ENCODE measurements at places on chromosomes 13 and 19. TPM values are rescaled to one million over a fixed set of nuclear protein-coding genes. Genes with fewer than 3 reads are reported as not detected.

DNA sequence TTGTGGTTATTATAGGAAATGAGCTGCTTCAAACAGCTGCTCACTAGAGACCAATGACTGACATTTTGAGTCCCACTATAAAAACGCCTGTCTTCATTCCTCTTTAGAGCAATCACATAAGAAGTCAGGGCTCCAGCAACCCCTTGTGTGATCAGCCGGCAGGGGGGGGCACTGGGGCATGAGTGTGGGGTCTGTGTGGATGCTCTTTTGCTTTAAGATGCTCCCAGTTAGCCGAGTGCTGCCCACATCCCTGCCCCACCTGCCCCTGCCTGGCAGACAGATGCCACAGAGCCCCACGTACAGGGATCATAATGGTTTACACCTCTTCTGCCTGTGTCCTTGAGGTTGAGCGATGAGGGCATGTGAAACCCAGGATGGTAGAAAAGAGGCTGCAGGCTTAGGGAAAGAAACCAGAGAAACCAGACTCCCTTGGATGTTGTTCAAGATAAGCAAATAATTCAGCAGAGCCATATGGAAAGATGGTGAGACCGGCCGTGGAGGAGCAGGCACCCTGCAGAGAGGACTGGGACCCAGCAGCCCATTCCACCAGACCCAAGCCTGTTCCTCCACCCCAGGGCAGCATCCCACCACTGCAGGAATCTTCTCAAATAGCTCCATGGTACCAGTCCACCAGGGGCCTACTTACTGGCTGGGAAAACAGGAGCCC, 55.4 kb downstream of the CHST8 start:
- no peaks in the 10 kb centered on the region for H3K36me3 ChIP-seq
- H3K4me3 ChIP-seq: no peak overlapping the region
- H3K27me3 ChIP-seq: no peaks in the 10 kb centered on the region
- H3K27ac ChIP-seq: no peak overlapping the region
- DNase-seq: no peak

DNA sequence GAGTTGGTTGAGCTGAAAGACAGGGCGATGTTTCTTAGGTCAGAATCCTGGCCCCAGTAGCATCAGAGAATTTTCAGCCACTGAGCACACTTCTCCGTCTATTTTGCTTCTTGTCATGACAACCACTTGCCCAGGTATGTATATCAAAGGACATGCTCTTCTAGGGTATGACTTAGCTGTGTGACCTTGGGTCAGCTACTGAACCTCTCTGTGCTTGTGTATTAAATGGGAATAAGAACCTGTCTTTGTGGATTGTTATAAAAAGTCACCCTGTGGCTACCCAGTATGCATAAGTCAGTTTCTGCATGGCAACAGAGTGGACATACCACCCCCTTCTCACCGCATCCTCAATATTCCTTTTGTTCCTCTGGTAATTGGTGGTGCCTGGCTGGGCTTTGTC, 26.1 kb downstream of the MBD3L1 start:
- H3K27ac ChIP-seq: no peak overlapping the region
- H3K36me3 ChIP-seq: no peaks in the 10 kb centered on the region
- H3K4me1 ChIP-seq: no peaks in the 10 kb centered on the region
- H3K4me3 ChIP-seq: no peak overlapping the region

DNA sequence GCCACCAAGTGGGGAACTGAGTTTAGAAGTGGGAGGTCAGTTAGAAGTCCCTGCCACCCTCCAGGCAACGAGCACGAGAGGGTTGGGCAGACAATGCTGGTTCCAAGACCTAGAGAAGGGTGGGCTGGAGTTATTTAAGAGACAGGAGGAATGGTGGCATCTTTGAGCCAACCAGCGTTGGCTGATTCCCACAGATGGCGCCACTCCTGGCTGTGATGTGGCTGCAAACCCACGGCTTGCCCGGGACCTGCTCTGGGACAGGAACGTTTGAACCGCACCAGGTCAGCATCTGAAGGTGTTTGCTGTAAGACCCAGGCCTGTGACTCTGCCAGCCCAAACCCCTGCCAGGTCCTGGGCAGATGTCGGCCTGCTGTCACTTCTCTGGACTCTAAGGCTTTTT, 42.8 kb downstream of the BICRA start:
- no peaks in the 10 kb centered on the region for H3K36me3 ChIP-seq
- H3K27me3 ChIP-seq: no peaks in the 10 kb centered on the region
- no peaks in the 10 kb centered on the region for H3K4me1 ChIP-seq
- DNase-seq: no peak
- H3K4me3 ChIP-seq: no peak overlapping the region
- no peak overlapping the region for H3K27ac ChIP-seq

- DNase-seq: no peak
- no peak overlapping the region for H3K27ac ChIP-seq
- H3K4me1 ChIP-seq: no peaks in the 10 kb centered on the region
- H3K27me3 ChIP-seq: no peaks in the 10 kb centered on the region
Measured at GRCh38 chr13:61350341-61350740, 65.3 kb downstream of the PCDH20 start.

GRCh38 chr13:30895773-30896172, 10.3 kb upstream of the MEDAG start:
- peaks cover 38% of the 10 kb centered on the region for H3K4me1 ChIP-seq
- peak overlapping the region; percentile 5 for H3K4me3 ChIP-seq
- DNase-seq: peak; percentile 64
- H3K36me3 ChIP-seq: no peaks in the 10 kb centered on the region
- no peaks in the 10 kb centered on the region for H3K27me3 ChIP-seq
- H3K27ac ChIP-seq: peak overlapping the region; percentile 94

DNA sequence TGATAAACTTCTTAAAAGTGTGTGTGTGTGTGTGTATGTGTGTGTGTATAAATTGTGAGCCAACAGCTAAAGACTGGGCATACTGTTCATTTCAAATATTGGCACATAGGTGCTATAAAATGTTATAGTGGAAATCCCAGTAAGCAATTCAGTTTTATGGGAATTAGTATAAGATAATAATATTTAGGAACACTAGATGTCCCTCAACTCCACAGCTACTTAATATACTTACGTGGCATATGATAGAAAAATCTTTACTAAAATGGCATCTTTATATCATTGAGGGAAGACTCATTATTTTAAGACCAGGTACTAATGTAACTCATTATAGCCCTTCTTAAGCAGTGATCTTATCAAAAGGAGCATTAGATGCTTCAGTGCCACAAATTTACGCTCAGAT, 266.2 kb downstream of the MAB21L1 start:
- H3K4me1 ChIP-seq: no peaks in the 10 kb centered on the region
- no peak for DNase-seq
- H3K27ac ChIP-seq: no peak overlapping the region
- no peaks in the 10 kb centered on the region for H3K27me3 ChIP-seq
- no peaks in the 10 kb centered on the region for H3K36me3 ChIP-seq

- no peak overlapping the region for H3K4me3 ChIP-seq
- H3K27me3 ChIP-seq: no peaks in the 10 kb centered on the region
- H3K36me3 ChIP-seq: no peaks in the 10 kb centered on the region
- peaks cover 25% of the 10 kb centered on the region for H3K4me1 ChIP-seq
Measured at GRCh38 chr13:32045537-32045936, 14.0 kb downstream of the FRY start.

GRCh38 chr13:40208517-40208916, 457.9 kb downstream of the FOXO1 start:
- no peaks in the 10 kb centered on the region for H3K36me3 ChIP-seq
- no peak for DNase-seq
- H3K4me3 ChIP-seq: no peak overlapping the region
- no peak overlapping the region for H3K27ac ChIP-seq
- no peaks in the 10 kb centered on the region for H3K27me3 ChIP-seq
- H3K4me1 ChIP-seq: peaks cover 3% of the 10 kb centered on the region

GRCh38 chr13:100597253-100597652, 8.7 kb upstream of the GGACT start:
- no peak overlapping the region for H3K27ac ChIP-seq
- H3K4me3 ChIP-seq: no peak overlapping the region
- no peaks in the 10 kb centered on the region for H3K27me3 ChIP-seq
- DNase-seq: no peak
- H3K36me3 ChIP-seq: no peaks in the 10 kb centered on the region

DNA sequence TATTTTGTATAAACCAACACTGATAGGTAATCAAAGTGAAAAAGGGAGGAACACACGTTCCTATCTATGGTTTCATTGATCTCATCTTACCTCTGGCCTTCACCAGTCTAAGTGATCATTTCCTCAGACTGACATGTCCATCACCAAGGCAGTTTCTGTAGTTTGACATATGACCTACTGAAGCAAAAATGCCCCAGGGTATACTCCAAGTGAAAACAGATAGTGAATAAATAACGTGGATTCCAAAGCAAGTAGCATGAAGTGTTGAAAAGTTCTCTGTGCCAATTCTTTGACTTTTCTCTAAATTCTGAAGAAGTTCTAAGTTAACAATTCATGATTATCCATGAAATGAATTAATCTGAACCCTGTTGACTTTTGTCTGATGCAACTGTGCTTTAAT, 334.2 kb upstream of the SGCG start:
- no peak for DNase-seq
- H3K4me3 ChIP-seq: no peak overlapping the region
- H3K27ac ChIP-seq: no peak overlapping the region
- H3K4me1 ChIP-seq: no peaks in the 10 kb centered on the region

- peak overlapping the region; percentile 83 for H3K27ac ChIP-seq
- H3K27me3 ChIP-seq: no peaks in the 10 kb centered on the region
- peak overlapping the region; percentile 82 for H3K4me3 ChIP-seq
- DNase-seq: no peak
- peaks cover 43% of the 10 kb centered on the region for H3K4me1 ChIP-seq
Measured at GRCh38 chr19:43595605-43595998, 332 bp downstream of the IRGQ start.

DNA sequence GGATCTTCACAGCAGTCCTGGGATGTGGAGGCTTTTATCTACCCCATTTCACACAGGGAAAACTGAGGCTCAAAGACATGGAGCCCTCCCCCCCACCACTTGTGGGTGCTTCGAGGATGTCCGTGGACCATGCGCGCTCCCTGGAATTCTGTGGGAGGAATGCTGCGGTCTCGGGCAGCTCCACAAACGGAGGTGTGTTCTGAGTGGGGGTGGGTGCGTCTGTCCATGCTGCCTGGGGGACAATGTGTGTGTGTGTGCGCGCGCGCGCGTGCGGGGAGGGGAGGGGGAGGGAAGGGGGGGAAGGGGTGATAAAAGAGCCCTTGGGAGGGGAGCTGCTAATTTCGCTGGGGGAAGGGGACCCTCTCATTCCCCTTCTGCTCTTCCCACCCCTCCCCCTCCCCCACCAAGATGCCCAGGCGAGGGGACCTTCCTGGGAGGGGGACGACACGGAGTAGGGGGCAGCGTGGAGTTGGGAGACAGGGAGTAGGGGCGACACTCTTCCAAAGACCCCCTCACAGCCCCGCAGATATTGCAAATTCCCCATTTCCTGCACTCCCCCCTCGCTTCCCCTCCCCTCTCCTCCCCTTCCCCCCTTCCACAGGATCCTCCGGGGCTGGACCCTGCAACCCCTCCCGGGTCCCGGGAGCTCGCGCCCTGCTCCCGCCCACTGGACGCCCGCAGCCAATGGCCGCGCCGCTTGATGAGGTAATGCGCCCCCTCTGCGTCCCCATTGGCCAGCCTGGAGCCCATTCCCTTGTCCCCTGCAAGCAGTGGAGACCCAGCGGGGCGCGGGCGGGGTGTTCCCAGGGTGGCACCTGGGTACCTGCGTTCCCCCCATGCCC, 18.9 kb upstream of the ZNRF4 start:
- H3K36me3 ChIP-seq: no peaks in the 10 kb centered on the region
- H3K4me3 ChIP-seq: no peak overlapping the region
- no peak overlapping the region for H3K27ac ChIP-seq
- no peaks in the 10 kb centered on the region for H3K4me1 ChIP-seq
- H3K27me3 ChIP-seq: peaks cover 3% of the 10 kb centered on the region

DNA sequence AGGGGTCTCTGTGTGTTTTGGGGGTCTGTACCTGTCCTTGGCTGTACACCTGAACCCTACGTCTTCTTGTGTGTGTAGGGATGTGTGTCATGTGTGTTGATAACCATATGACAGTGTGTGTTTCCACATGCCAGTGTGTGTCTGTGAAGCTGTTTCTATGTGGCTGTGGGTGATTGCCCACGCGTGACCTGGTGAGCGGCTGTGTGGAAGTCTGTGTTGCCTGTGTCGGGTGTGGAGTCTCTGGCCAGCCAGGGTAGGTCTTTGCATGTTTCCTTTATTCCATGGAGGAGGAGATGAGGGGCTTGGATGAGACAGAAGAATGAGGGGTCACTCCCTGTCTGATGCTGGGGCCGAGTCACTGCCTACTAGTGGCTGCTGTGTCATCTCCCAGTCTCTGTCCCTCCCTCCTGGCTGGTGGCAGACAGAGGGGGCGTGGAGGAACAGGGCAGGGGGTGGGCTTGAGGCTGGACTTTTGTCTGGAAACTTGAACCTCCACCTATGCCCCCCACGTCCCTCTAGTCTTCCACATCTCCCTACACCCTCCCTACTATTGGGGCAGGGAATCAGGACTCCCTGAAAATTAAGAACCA, 2.8 kb upstream of the FOSB start:
- no peak overlapping the region for H3K27ac ChIP-seq
- H3K4me3 ChIP-seq: no peak overlapping the region
- peaks cover 17% of the 10 kb centered on the region for H3K4me1 ChIP-seq
- no peaks in the 10 kb centered on the region for H3K36me3 ChIP-seq

DNA sequence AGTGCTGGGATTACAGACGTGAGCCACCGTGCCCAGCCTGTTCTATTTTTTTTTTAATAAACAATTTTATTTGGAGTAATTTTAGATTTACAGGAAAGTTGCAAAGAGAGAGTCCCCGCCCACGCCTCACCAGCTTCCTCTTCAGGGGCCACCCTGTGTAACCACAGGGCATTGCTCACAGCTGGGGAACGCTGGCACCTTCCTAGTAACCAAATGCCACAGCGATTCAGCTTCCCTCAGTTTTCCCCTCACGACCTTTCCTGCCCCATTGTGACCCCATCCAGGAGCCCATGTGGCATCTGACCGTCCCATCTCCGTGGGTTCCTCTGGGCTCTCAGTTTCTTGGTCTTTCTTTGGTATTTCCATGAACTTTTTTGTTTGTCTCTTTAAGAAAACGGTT, 83.9 kb downstream of the GNG7 start:
- peaks cover 5% of the 10 kb centered on the region for H3K4me1 ChIP-seq
- H3K36me3 ChIP-seq: no peaks in the 10 kb centered on the region
- H3K4me3 ChIP-seq: no peak overlapping the region
- no peaks in the 10 kb centered on the region for H3K27me3 ChIP-seq
- H3K27ac ChIP-seq: no peak overlapping the region

- H3K36me3 ChIP-seq: no peaks in the 10 kb centered on the region
- H3K27ac ChIP-seq: no peak overlapping the region
- no peak overlapping the region for H3K4me3 ChIP-seq
- no peaks in the 10 kb centered on the region for H3K27me3 ChIP-seq
- no peaks in the 10 kb centered on the region for H3K4me1 ChIP-seq
Measured at GRCh38 chr13:94228763-94229162, 250.7 kb downstream of the DCT start.

The RGS9BP gene
- total RNA-seq: not detected

The GIPR gene
- not detected for total RNA-seq

The NAXD gene
- total RNA-seq: 31.4 TPM

The ANKLE1 gene
- not detected for total RNA-seq

The RFPL4A gene
- total RNA-seq: not detected

The IGFL2 gene
- 0.54 TPM for total RNA-seq

The NCAN gene
- total RNA-seq: not detected
